ENCODE measurements at places on chromosomes 4 and X.
A peak's percentile ranks its signal among the peaks of the same experiment; 100 is the strongest.

DNA sequence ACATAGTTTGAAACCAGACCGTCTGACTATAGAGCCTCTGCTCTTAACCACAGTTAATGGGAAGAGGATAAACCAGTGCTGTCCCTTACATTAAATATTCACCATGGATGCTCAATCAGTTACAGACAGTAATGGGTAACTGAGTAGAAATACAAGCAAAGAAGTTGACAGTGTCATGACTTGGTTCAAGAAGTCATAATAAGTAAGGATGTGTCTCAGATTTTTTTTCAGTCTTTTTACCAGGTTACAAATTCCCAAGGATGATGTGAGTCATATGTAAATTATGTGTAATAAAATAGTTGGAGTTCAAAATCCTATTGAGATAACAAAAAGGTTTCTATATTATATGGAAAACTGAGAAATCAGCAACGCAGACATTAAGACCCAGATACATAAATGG, 31.1 kb downstream of the ZCCHC4 start:
- DNase-seq = no peak

DNA sequence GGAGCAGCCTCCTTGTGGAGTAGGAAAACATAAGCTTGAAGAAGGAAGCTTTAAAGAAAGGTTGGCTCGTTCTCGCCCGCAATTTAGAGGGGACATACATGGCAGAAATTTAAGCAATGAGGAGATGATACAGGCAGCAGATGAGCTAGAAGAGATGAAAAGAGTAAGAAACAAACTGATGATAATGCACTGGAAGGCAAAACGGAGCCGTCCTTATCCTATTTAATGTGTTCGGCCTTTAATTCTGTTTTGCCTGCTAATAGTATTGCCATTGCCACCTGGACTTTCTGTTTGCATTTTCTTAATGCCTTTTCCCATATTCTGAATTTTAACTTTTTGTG, 1.4 kb downstream of the TCEAL1 start:
- DNase-seq = no peak

- DNase-seq = no peak
These were observed 28.2 kb upstream of the SORBS2 start for GRCh38 chr4:185840201-185840600.

- no peak for DNase-seq
These were observed 348.6 kb downstream of the PTTG2 start for GRCh38 chr4:38308728-38309311.

DNA sequence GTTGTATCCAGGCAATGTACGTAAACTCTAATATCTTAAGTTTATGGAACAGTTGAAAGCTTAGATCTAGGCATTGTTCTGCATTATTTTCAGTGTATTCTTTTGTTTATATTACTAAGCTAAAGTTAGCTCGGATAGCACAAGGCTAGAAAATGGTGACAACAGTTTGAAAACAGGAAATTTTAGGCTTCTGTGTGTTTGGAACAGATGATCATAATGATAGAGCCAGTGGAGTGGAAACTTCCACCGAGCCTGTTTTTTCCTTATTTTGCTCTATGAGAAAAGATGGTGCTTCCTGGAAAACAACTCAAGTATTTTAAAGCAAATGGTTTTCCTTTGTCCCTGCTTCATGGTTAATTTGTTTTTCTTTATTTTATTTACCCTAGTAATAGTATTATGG, 70.8 kb downstream of the GAB1 start:
- DNase-seq = no peak

- DNase-seq = no peak
These were observed 27.5 kb upstream of the PDGFC start for GRCh38 chr4:156999175-156999517.

- DNase-seq = no peak
These were observed 59.8 kb upstream of the ACSL1 start for GRCh38 chr4:184885602-184886001.

- DNase-seq = no peak
These were observed 270.1 kb downstream of the NLGN4X start for GRCh38 chrX:5958523-5958922.

DNA sequence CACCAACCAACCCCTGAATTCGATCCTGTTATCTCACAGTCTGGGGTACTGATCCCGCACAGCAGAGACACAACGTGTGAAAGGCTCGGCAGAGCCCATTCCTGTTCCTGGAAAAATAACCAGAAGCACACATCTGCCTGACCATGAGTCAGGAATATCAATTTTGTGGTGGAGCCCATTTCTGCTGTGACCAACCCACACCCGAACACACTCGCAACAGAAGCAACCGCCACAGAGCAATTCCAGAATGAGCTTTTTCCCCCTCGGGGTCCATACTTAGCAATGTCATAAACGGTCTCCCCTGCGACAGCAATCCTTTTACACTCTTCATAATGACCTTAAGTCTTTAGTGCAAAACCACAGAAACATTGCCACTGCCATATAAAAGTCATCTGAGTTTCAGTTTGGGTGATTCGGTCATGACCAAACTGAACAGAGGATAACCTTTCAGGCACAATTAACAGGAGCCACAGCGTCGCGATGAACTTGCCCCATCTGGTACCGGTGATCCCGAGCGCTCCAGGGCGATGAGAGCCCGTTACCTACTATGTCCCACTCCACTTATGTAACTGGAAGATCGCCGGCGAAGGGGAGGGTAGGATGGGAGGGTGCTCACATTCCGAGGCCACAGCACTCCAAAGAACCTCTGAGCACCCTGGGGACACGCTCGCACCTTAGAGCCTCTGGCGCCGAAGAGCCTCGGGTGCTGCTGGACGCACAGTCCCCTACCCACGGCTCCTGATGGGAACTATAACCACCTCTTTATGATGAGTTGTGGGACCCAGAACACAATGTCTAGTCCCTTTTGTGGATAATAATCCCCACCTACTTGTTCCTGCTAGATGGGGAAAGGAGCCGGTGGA, 1.1 kb downstream of the MECP2 start:
- no peak for DNase-seq

DNA sequence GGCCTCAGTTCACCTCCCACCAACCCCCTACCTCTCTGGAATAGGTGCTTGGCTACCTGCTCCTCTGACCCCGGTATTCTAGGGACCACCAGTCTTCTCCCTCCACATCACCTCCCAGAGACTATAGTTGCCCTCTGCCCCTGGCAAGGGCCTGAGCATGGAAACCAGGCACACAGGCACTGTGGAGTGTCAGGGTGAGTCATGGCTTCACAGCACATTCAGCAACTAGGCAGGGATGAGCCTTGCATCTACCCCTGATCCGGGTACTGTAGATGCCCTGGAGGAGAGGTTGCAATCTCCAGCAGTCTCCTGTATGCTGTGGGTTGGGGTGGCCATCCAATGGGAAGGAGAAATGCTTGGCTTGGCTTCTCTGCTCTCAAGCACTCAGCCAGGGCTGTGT, 472.7 kb downstream of the IDS start:
- DNase-seq = no peak

DNA sequence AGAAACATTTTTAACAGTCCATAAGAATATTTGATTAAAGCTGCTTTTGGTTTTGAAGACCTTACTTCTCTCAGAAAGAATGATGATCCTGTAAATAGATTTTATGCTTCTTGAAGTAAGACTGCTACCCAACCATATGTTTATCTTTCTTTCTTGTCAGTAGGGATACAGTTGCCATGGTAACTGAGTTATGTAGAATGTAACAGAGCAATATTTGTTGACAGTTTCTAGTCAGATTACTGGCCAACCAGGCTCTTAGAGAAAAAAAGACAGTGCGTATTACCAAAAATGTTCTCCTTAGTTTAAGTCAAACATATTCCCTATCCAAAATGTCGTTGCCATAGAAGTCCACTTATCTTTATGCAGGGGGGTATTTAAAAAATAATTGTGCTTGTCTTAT, 456.8 kb downstream of the PRR32 start:
- no peak for DNase-seq

DNA sequence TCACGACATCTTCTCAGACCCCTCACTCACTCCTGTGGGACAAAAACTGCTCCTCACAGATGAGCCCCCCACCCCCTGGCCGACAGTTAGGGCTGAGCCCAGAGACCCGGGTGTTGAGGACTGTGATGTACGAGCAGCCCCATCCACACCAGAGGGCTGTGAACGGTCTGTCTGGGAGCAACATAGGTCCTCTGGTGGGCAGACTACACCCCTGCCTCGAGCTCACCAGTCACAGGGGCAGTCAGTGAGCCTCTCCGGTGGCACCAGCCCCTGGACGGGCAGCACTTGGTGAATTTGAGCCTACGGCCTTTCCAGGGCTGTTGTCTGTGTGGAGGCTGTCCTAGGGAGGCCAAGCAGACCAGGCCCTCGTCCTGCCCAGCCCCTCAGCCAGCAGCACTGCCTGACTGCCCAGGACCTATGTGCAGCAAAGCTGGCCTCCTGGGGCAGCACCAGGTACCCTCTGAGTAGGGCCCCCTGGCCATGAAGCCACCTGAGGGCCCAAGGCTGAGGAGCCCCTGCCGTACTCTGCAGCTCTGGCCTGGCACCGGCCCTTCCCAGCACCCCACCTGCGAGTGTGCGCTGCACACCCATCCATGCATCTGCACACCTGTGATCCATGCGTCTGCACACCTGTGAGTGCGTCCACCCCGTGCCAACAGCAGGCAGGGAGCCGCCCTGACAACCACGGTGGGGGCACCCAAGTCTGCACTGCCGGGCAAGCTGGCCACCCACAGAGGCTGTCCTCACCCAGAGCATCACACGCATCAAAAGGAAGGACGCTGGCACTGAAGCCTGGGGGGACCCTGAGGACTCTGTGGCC, 111.6 kb upstream of the NKX1-1 start:
- no peak for DNase-seq

GRCh38 chr4:47763279-47763678, 74.6 kb downstream of the CORIN start:
- no peak for DNase-seq

GRCh38 chrX:148580016-148580415, 79.6 kb downstream of the AFF2 start:
- DNase-seq = no peak

DNA sequence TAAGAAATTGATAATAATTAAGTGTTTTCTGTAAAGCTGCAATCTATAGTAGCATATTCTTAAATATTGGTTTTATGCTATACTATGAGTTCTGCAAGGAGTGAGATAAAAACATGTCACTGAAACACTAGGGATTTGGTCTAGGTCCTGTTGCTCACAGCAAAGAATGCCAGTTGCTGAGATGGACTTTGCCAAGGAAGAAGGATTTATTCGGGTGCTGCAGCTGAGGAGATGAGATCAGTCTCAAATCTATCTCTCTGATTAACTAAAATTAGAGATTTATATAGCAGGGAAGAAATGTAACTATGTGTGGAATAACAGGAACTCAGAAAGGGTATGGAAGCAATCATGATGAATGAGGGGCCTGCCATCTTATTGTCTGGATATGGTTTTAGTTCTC, 1569.9 kb downstream of the PCDH7 start:
- no peak for DNase-seq

GRCh38 chr4:42460043-42460442, 62.8 kb downstream of the SHISA3 start:
- DNase-seq = no peak

GRCh38 chrX:17859609-17860178, 1.4 kb downstream of the RAI2 start:
- peak; percentile 5 for DNase-seq

DNA sequence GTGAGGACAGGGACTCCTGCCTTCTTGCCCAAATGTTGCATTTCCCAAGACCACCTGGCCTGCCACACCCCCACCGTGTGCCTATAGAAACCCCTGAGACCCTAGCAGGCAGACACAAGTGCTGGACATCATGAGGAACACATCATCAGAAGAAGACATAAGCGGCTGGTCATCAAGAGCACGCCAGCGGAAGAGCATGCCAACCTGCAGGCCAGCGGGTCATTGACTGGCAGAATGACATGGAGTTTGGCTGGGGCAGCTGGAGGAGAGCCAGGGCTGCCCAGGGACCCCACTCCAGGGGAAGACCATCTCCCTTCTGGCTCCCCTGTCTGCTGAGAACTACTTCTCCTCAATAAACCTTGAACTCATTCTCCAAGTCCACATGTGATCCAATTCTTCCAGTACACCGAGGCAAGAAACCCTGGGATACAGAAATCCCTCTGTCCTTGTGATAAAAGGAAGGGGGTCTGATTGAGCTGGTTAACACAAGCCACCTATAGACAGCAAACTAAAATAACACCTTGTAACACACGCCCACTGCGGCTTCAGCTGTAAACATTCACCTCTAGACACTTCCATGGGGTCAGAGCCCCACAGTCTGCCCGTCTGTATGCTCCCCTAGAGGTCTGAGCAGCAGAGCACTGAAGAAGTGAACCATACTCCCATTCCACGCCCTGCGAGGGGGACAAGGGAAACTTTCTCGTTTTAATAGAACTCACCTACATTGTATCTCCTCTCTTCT, 164.8 kb upstream of the EMCN start:
- no peak for DNase-seq

GRCh38 chr4:19993242-19993641, 258.5 kb upstream of the SLIT2 start:
- no peak for DNase-seq

DNA sequence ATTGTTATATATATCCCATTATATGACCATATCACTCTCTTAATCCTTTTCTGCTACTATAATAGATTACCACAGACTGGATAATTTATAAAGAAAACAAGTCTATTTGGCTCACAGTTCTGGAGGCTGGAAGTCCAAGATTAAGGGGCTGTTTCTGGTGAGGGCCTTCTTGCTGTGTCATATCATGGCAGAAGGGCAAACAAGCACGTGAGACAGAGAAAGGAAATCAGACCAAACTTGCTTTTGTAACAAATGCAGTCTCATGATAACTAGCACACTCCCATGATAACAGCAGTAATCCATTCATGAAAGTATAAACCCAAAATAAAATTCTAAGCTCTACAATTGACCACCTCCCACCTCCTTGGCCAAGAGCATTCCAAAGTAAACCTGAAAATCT, 16.3 kb upstream of the TAB3 start:
- DNase-seq = no peak

- DNase-seq = no peak
These were observed 15.0 kb upstream of the DUSP9 start for GRCh38 chrX:153631907-153632594.

- DNase-seq = no peak
These were observed 54.6 kb downstream of the NIPAL1 start for GRCh38 chr4:48071191-48071590.
